ENCODE measurements at places on chromosomes 3 and 15.

DNA sequence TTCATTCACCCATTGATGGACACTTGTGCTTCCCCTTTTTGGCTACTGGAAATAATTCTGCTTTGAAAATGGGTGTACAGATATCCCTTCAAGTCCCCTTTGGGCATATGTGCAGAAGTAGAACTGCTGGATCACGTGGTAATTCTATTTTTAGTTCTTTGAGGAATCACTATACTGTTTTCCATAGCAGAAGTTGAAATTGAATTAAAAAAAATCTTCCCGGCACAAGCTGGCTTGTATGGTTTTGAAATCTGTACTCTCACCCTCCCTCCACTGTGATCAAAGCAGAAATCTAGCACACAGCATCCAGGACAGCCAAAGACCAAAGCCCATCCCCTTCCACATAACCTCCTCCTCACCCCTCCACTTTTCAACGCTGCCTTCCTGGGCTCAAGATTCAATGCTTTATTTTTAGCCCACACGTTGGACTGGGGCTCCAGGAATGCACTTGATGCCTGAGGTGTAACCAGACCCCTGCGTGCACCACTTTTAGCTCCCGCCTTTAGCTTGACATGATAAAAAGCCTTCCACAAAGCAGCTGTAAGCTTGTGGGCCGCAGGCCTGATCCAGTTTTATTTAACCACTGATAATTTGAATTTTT, 29.9 kb downstream of the TMEM40 start:
- no peak for DNase-seq

- DNase-seq, result no peak
Measured at GRCh38 chr3:169022457-169022856, 641.1 kb downstream of the MECOM start.

DNA sequence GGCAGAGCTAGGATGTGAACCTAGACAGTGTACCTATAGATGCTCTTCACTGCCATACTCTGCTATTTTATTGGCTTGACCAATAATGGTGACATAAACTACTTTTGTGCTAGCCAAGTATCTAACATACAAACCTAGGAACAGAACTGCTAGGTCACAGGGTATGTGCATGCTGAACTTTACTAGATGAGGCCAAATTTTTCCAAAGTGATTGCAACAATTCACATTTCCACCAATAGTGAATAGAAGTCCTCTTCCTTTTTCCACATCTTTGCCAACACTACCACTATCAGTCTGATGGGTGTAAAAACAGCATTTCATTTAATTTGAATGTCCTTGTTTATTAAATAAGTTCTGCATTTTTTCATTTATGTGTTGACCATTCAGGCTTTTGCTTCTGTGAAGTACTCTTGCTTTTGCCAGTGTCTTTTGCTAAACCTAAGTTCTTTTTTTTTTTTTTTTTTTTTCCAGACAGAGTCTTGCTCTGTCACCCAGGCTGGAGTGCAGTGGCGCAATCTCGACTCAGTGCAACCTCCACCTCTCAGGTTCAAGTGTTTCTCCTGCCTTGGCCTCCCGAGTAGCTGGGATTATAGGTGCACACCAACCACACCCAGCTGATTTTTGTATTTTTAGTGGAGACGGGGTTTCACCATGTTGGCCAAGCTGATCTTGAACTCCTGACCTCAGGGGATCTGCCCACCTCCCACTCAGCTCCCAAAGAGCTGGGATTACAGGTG, 54.1 kb downstream of the DCAF1 start:
- DNase-seq, result no peak

DNA sequence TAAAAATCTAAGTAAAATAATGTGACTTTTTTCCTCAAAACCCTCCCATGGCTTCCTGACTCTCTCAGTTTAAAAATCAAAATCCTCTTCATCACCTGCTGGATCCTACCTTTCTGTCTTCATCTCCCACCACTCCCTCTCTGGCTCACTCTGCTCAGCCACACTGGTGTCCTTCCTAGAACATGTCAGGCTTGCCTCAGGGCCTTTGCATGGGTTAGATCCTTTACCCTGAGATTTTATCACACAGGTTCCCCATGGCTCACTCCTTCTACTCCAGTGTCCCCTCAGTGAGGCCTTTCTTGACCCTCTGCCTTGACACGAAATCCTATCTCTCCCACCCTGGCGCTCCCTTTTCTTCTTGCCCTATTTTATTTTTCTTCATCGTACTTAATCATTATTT, 141.8 kb downstream of the RPL22L1 start:
- no peak for DNase-seq

GRCh38 chr3:54374214-54374852, 252.0 kb downstream of the CACNA2D3 start:
- DNase-seq, result no peak

DNA sequence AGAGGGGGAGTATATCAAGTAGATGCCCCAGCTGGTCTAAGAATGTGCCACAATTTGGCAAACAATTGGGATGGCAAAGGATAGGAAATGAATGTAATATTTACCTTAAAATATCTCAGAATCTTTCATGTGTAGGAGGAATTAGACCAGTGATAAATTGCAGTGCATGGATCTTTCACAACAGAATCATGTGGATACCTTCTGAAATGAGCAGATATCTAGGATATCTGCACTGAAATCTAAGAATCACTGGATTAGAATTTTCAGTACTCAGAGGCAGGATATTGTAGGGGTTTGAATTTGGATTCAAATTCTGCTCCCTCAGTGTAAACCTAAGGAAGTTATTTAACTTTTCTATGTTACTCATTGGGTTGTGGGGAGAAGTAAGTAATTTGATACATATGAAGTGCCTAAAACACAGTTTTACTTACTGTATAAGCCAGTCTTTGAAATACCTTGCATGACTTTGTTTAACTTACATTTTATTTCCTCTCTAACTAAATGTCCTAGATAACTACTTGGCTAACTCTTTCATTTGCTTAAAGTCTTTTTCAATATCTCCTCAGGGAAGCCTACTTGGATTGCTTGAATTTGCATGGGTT, 8.8 kb downstream of the IL1RAP start:
- no peak for DNase-seq

DNA sequence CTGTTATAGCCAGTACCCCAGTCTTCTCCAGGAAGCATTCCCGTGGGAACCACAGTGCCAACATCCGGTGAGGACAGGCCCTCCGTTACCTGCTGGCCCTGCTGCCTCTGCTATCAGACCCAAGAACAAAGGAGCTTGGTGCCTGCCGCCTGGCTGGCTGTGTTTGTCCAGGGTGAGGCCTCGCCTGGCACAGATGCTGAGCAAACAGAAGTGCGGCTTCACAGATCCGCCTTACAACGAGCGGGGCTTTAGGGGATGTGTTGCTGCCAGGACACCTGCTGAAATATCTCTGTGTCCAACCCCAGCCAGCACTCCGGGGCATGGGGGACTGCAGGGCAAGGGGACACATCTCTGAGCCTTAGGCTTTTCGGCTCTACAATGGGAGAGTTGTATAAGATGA, 2.2 kb upstream of the EPHB3 start:
- no peak for DNase-seq

GRCh38 chr3:61561374-61562041, at the start of gene PTPRG:
TSS of gene PTPRG (plus strand) at chr3:61561571. CDS start at chr3:61562288, 717 bp downstream.
- no peak for DNase-seq

- no peak for DNase-seq
Measured at GRCh38 chr15:38545179-38545578, 19.4 kb downstream of the RASGRP1 start.

DNA sequence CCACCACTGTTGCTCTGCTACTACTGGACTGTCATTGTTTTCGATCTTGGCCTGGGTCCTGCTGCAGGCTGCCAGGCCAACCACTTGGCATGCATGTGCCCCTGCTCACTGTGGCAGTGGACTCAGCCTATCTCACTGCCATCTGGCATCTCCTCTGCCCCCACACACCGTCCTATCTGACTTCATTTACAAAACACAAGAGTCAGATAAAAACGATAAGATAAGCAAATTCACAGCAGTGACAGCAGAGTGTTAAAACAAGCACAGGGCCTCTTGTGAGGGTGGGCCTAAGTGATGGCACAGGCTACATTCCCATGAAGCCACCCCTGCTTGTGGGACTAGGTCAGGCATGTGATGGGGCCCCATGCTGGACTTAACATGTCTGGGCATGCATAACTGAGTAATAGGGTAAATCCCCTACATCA, 68.1 kb downstream of the CRYGS start:
- no peak for DNase-seq

DNA sequence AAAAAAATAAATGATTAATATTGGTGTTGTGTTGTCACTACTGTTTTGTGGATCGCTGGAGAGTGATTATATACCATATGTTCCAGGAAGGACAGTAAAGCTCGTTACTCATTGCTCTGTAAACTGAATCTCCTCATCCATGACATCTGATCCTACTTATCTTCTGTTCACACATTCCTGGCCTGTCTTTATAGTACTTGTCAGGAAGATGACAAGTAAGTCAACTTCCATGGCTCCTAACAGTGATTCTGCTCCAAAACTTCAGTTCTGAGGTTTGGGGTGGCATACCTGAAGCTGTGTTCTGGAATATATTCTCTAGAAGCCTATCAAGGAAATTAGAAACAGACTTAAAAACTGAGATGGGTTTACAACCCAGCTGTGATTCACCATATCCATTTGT, 288.9 kb downstream of the ZBBX start:
- DNase-seq, result no peak

DNA sequence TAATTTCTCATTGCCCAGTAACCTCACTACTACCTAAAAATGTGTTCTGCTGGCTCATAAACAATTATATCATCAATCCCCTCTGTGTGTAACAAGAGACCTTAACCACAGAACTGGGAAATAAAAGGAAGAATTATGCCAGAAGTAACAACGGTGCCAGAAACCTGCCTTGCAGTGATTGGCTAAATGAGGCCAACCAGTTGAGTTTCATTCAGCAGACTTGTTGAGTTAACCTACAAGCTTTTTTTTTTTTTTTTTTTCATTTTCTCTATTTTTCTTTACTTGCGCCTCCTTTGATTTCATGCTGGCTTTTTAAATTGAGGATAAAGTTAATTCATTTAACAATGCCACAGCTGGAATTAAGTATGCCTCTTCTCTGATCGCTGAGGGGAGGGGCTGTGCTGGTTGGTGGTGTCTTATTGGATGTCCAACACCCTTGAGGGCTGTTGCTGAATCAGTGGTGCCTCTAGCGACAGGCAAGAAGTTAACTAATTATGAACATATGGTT, 30.0 kb upstream of the GMNC start:
- no peak for DNase-seq

GRCh38 chr3:127418560-127419147, 130.8 kb upstream of the PRR20G start:
- no peak for DNase-seq

DNA sequence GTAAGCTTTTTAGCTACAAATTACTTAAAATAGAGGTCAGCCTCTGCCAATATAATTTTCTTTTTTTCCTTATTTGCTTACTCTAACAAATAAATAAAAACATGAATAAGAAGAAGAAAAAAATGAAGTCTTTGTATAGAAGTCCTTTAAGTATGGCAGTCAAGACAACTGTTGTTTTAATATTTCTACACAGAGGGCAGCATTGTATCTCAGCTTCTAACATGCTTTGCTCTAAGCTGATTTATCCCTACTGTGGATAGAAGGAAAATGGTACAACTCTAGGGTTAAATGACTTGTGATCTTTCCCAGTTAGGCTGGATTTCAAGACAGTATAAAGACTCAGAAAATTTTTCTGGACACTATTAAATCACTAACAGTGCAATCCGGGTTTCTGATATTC, 104.3 kb upstream of the MEIS2 start:
- DNase-seq, result no peak

DNA sequence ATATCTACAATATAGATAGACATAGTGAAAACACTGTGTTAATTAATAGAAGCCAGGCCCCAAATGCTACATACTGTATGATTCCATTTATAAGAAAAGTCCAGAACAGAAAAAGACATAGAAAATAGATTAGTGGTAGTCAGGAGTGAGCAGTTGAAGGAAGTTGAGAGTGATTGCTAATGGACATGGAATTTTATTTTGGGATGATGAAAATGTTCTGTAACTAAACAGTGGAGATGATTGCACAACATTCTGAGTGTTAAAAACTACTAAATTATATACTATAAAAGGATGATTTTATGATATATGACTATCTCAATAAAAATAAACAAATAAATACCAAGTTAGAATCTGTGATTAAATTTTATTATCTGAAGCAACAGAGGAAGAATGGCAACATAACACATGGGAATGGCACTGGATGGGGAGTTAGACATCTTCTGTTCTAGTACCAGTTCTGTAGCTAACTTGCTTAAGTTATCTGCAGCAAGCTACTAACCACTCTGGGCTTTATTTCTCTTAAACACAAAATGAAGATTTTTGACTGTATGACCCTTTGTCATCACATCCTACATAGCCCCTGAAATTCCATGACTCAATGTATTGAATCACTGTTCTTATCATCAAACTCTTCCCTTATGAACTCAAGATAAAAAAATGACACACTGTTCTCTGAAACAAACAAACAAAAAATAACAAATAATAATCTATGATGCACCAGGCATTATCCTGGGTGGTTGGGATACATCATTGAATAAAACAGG, 612.7 kb downstream of the TBL1XR1 start:
- no peak for DNase-seq

GRCh38 chr15:91548549-91548948, 305.0 kb upstream of the SLCO3A1 start:
- no peak for DNase-seq
